Activated T-helper 1 cell treated with anti-CD3 and anti-CD28 coated beads, Interleukin-2, amount 50 U/mL, for 16 hours (primary cell): ENCODE measurements at places on chromosomes 6 and 20.

DNA sequence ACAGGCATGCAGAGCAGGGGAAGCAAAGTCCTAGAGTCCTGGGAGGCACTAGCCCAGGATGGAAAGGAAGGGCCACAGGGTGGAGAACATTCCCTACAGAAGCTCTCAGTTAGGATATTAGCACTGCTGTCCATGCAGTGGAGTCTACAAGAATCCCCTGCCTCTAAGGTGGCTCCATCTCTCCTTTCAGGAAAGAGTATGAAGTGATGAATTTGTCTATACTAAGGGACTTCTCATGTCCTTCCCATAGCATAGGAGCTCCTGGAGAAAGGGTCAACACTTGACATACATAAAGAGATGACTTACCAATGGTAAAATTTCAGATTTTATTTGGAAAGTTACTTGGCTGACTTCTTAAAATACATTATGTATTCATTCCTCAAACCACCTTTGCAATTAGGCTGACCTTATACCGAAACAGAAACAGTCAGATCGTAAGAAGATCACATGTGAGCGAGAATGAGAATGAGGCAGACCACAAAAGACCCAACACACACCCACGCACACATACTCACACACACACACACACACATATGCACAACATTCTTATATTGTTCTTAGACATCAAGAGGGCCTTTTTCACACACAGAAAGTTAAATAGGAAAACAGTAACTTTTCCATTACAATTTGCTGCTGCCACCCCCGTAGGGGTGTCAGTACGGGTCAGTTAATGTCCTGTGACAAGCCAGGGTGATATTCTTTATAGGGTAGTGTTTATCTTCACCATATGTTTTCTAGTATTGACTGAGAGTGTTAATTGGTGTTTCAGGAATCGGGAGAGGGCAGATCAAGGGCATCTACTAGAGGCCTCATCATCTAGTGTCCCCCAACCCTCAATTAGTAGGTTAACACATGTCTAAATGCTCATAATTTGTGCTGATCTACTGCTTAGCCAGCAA, 159.4 kb downstream of the FAXC start:
- DNase-seq: no peak

- no peak for DNase-seq
These were observed 256.9 kb downstream of the ERMARD start for GRCh38 chr6:170008294-170008785.

DNA sequence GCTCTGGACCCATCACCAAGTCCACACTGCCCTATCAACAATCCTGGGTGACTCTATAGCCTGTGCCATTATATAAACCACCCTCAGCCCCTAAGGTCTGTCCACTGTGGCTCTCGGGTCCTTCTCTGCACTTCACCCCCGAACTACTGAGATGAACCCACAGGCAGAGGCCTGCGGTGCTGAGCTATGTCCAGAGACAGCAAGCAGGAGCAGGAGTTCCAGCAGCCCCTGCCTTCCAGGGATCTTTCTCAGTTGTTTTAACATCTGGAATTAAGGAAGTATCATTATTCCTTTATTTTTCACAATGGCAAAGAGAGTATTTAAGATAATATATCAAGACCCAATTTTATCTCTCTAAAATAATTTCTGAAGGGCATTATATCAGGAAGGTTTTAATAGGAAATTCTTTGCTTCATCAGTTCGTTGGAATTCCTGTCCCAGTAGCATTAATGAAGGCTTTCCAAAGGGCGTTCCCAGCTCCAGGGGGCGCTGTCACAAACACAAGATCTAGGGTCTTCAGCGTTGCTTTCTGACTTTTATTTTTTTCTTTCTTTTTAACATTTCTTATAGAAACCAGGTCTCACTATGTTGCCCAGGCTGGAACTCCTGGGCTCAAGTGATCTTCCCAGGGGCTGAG, 27.3 kb downstream of the RRBP1 start:
- no peak for DNase-seq

GRCh38 chr20:5608442-5609161, 141.6 kb upstream of the SHLD1 start:
- no peak for DNase-seq

DNA sequence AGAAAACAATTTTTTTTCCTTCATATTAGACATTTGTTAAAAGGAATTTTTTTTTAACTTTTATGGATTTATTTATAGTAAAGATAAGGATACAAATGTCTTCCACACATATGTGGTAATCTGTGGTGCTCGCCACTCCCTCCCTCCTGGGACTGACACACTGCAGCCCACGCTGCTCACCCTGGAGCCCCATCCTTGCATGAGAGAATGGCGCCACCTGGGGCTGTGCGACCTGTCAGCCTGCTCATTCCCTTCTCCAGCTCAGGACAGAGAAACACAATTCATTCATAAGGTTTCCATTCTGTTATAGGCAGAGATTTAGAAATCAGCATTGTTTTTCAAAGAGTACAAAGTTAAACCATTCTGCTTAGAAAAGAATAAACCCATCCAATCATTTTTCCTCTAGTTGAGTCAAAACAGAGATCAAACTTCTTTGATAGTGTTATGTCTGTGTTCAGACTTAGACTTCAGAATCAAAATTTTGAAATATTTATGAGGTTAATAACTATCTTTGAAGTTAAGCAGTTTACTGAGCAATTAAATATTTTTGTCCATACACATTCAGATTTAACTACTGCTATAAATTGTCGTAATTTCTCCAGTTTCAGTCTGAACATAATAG, 42.8 kb upstream of the DYNLRB1 start:
- no peak for DNase-seq

GRCh38 chr20:10328897-10329255, 105.1 kb downstream of the MKKS start:
- no peak for DNase-seq

DNA sequence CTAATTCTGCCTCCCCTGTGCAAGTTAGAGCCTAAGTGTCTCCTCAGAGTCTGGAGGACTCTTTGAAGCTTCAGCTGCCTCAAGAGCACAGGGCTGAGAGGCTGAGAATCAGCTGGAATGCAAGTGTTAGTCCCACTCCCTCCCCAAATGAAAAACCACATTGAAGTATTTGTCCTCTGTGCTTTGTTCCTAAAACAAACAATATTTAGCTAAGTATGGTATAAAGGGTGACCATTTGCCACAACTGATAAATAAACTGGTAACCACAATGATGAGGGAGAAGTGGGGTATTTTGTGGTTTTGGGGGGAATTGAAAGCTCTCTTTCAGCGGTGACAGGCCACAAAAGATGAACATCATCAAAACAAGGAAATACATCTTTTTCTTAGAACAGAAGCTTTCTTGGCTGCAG, 91.7 kb upstream of the HDDC2 start:
- no peak for DNase-seq

DNA sequence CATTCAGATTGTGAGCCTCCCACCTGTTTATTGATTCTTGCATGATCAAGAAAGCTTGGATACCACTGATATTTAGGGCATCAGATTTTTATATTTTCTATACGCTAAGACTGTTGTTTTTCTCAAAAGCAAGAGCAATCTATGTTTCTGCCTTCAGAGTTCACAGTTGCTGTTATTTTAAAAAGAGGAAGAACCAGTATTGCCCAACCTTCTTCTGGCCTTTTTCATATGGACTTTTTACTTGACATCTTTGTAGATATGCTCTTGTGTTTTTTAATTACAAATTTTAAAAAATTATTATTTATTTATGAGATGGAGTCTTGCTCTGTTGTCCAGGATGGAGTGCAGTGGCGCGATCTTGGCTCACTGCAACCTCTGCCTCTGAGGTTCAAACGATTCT, 28.9 kb downstream of the SLC17A5 start:
- DNase-seq: no peak

DNA sequence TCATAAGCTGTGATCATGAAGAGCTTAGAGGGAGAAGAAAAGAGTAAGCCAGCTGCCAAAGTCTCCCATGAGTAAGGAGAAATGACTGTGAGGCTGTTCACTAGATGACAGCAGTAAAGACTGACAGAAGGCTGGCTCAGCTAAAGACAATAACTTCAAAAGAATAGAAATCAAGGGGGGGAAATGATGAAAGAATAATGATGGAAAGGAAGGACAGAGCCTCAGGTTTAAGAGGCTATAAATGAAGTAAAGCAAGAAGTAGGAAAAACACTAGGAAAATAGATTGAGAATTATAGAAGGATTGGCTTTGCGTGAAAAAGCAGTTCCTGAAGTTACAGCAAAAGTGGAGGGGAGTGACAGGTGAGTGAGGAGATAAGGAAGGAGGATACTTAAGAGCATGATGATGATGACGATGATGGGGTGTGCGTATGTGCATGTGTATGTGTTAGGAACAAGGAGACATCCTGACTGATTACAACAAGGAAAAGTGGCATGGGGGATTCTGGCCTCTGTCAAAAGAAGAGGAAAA, 48.2 kb downstream of the HBS1L start:
- no peak for DNase-seq

DNA sequence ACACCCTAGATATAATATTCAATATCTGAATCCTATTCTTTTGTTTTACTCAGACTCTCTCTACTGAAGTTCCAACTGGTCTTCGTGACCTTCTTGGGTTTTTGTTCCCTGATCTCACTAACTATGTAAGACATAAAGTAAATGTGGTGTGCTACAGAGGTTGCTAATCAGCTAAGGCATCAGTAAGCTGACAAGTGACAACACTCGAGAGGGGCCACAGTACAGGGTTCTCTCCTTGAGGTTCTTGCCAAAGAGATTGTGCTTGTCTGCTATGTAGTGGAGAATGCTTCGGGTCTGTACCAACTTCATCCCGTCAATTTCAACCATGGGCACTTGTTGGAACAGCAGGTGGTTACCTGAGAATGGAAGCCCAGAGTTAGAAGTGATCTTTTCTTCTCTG, 9.9 kb downstream of the GSTA4 start:
- no peak for DNase-seq

DNA sequence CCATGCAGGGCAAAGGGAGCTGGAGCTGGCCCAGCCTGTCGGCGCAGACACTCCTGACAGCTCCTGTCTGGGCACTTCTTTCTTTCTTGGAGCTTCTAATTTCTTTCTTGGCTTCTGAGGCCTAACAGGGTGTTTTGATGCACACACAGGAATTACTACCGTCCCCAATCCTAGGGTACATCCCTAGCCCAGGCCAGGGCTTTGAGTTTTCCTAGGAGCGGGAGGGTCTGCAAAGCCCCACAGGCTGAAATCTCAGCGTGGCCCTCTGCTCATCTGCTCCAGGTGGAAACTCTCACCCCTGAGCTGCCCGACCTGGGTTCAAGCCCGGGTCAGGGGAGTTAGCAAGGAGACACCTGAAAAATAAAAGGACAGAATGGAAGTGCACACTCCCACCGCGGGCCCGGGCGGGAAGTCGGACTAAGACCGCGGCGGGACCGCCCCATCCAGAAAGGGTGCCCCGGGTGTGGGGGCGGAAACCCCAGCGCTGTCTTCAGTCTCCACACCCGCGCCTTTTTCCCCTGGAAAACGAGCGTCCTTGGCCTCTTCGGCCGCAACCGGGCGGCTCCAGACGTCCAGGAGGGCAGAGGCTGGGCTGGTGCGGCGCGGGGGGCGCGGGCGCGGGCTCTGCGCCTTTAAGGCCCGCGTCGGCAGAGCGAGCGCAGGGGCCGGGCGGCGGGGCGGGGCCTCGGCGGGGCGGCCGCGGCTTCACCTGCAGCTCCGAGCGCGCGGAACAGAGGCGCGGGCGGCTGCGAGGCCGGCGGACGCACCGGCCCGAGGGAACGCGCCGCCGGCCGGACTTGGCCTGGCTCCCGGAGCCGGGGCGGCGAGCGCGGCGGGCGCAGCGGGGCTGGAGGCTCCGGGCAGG, at the start of gene CDH4:
Gene CDH4, plus strand, starts transcription at position 733 of the 865 bp plus-strand sequence.
- DNase-seq: no peak

GRCh38 chr6:7433121-7433617, 43.6 kb downstream of the RIOK1 start:
- DNase-seq: no peak

- DNase-seq: no peak
These were observed 11.5 kb downstream of the CALHM6 start for GRCh38 chr6:116472706-116473105.
